Aorta (tissue), 5 donors: ENCODE measurements at places on chromosomes 16 and 17. TPM values are rescaled to one million over a fixed set of nuclear protein-coding genes. Genes with fewer than 3 reads are reported as not detected.

GRCh38 chr17:80523956-80524712 is 20.5 kb upstream of the RPTOR start:
- no peak for DNase-seq

PRR11 gene
- 2.9 TPM for total RNA-seq

- DNase-seq = no peak
These were observed 6.9 kb downstream of the CAMKK1 start for GRCh38 chr17:3885970-3886369.

DNA sequence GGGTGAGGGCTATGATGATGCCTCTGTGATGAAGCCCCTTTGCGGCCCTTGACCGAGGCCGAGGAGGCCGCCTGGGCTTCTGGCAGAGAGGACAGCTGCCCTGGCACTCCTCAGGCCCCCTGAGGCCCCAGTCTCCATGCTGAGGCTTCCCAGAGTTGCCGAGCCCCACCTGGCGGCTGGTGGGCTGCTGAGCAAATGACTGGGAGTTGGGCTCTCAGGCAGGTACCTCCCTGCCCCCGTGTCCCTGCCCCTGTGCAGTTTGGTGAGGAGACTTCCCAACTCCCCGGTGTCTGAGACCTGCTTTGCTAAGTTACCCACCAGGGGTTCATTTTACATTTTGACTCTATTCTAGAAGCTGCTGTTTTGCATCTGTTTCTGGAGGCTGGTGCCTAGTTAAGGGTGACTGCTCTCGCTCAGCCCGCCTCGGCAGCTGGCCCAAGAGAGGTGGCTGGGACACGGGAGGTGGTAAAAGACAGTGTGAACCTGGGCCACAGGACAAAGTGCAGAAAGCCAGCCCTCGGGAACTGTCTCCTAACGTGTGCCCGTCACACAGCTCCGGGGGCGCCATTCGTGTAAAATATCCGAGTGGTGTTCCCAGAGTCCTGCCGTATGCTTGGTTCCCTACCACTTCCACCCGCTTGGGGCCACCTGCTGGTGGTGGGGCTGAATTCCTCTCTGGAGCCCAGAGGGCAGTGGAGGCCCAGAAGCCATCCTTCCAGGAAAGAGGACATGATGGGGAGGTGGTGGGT is 134.5 kb downstream of the RAB11FIP4 start:
- no peak for DNase-seq

GPR179 gene
- total RNA-seq = not detected

CA7 gene
- not detected for total RNA-seq

HP gene
- 19.4 TPM for total RNA-seq

DNA sequence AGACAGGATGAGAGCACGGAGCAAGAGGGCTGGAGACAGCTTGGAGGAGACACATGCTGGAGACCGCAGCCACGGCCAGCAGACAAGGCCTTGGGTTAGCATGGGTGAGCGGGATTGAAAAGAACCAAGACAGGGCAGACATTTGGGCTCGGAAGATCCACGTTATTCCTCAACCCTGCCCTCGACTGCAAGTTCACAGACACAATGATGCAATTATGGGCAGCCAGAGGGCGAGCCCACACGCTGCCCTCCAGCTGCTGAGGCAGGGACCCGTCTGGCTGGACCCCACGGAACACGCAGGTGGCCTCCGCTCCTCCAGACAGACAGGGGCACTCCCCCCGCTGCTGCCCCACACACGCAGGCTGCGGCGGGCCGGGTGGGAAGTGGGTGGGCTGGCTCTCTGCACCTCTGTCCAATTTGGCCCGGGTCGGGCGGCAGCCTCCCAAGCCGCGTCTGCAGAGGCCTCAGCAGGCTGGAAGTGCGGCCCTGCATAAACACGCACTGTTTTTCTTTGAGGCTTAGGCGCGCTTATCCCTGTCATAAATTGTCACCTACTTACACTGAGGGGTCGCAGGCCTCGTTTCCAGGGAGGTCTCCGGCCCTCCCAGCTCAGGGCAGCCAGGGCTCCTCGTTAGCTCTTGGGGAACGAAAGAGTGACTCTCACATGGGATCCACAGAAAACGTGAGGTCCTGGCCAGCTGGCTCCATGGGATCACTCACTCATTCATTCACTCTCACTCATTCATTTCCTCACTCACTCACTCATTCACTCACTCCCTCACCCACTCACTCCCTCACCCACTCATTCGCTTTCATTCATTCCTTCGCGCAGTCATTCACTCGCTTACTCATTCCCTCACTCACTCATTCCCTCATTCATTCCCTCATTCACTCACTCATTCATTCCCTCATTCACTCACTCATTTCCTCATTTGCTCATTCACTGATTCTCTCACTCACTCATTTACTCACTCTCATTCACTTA is 303.9 kb downstream of the C16orf95 start:
- no peak for DNase-seq

ACSM3 gene
- 1.1 TPM for total RNA-seq

GRCh38 chr17:72318131-72318530 is 197.3 kb downstream of the SOX9 start:
- no peak for DNase-seq

GRCh38 chr17:15886804-15887203 is 58.1 kb upstream of the ADORA2B start:
- DNase-seq = no peak

- DNase-seq = no peak
These were observed 30.0 kb downstream of the USP10 start for GRCh38 chr16:84729716-84730320.

- DNase-seq = no peak
These were observed 88.9 kb upstream of the HLF start for GRCh38 chr17:55175788-55176427.

DNA sequence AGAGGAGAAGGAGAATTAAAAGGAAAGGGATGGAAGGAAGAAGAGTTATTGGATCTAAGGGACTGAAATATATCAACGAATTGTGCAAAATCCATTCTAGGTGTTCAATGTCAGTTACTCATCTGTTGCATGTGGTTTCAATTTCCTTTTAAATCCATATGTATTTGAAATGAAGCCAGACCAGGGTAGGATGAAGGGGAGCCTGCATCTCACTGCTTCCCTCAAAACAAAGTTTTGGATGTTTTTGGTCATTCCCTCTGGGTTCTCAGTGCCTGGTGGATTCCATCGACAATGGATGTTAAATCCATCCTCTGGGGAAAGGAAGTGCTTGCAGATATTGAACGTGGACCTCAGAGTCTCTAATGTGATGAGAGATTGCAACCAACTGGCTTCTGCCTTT is 103.5 kb upstream of the XYLT1 start:
- DNase-seq = no peak

DNA sequence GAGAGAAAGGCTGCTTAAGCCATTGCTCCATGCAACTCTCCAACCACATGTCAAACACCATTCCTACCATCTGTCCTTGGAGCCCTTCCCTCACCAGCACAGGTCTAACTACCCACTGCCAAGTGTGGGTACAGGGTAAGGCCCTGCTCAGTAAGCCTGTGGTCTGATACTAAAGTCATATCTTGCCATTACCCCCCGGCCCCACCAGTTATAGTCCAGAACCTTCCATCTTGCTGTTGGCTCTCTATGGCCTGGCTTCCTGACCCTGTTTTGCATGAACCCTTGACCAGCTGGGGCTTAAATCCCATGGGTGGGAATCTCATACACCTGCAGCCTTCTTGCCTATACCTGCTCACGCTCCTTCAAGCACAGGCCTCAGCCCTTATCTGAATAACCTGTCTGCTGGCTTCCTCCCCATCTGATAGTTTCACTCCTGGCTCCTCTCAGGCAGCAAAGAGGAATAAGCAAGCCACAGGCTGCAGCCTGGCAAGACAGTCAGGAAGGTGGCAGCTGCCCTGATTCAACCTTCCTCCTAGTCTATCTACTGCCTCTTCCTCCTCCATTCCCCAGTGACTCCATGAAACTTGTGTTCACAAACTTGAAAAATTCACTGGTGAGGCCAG is 64.1 kb downstream of the ZFHX3 start:
- DNase-seq = no peak

DNA sequence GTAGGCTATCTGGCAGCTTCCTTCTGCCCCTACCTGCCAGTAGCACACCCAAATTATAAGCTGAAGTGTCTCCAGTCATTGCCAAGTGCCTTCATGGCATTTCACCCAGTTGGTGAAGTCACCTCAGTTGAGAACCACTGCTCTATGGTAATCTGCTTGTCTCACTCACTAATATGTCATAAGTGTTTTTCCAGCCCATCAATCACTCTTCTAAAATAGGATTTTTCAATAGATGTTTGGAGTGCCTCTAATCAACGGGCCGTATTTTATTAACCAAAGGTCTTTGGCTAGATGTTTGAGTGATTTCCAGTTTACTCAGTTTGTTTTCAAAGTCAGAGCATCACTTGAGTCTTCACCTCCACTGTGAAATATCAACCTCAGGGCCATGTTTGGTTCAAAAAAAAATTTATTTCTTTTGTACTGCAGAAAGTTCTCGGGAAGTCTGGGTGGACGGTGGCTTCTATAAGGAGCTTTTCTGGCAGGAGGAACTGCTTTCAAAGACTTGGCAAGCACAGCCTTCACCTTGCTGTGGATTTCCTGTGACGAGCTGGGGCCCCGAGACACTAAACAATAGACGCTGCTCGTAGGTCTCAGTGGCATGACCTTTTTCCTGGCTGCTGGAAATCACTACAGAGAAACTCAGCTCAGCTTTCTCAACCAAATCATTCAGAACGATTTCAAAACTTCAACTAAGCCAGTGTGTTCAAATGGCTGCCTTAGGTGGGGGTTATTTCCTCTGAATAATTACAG is 95.2 kb upstream of the FOXF1 start:
- no peak for DNase-seq

FBXL19 gene
- 22.7 TPM for total RNA-seq

DNA sequence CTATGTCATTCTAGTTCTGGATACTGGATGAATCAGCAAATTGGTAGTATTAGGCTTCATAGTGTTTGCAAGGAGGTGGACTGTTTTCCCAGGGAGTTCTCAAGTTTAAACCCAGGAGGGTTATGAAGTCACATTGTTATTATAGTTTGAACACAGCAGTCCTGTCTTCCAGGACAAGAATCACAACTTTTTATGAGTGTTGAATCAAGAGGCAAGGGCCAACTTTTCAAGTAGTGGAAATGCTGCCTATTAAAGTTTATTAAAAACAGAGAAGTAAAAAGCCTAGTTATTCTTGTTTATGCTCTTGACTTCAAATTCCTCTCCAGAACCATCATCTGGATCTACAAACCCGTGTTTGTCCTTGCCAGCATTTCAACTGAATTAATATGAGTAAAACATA is 86.3 kb upstream of the GOT2 start:
- DNase-seq = no peak

DNA sequence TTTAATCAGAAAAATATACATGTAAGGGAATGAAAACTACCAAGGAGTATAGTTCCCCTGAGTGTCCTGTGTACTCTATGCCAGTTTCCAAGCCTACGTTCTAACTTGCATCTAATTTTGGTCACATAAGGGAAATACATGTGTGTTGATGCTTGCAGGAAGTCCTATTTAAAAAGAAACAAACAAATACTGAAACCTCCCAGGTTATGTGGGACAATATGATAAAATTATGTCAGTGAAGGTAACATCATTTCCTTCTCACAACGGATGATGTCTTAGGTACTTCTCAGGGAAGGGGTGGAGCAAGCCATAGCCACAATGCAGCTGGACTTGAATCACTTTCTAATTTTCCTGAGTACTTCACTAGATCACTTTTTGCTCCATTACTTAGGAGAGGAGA is 115.9 kb downstream of the ZFHX3 start:
- DNase-seq = no peak

DNA sequence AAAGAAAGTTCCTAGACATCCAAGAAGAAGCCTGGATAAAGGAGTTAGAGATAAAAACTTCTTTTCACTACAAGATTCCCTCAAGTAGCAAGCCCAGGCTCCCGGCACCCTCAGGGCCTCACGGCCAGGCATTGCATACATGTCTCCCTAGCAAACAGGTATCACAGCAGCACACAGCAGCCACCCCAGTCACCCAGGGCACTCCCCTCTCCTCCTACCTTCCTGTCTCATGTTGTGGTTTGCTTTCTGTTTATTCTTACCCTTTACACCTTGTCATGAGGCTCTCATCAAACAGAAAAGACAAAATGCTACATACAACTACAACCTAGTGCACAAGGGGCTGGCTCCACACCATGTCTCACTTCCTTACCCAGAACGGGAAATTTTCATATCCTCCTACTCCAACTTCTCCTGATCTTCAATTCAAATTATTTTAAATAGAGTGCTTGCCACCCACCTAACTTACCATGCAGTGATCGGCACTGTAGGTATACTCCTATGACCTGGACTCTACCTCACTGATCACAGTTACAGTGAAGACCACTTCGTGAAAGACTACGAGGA is 42.7 kb downstream of the XPO6 start:
- DNase-seq = no peak

DNA sequence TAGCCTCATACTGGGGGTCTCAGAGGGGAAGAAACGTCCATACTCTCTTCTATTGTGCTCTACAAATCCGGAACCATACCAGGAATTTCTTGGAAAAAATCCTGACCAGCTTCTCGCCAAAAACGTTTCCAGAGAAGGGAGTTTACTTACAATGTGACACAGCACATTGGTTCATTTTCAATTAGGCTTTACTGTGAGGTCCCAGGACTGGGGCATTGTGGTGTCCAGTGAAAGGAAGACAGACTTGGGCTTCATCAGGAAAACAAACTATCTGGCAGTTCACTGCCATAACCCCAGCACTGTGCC is 14.7 kb downstream of the MPP2 start:
- no peak for DNase-seq

NLRP1 gene
- total RNA-seq = 82.2 TPM

GRCh38 chr17:81380666-81381518 is 14.4 kb upstream of the BAHCC1 start:
- DNase-seq = peak; percentile 45

DNA sequence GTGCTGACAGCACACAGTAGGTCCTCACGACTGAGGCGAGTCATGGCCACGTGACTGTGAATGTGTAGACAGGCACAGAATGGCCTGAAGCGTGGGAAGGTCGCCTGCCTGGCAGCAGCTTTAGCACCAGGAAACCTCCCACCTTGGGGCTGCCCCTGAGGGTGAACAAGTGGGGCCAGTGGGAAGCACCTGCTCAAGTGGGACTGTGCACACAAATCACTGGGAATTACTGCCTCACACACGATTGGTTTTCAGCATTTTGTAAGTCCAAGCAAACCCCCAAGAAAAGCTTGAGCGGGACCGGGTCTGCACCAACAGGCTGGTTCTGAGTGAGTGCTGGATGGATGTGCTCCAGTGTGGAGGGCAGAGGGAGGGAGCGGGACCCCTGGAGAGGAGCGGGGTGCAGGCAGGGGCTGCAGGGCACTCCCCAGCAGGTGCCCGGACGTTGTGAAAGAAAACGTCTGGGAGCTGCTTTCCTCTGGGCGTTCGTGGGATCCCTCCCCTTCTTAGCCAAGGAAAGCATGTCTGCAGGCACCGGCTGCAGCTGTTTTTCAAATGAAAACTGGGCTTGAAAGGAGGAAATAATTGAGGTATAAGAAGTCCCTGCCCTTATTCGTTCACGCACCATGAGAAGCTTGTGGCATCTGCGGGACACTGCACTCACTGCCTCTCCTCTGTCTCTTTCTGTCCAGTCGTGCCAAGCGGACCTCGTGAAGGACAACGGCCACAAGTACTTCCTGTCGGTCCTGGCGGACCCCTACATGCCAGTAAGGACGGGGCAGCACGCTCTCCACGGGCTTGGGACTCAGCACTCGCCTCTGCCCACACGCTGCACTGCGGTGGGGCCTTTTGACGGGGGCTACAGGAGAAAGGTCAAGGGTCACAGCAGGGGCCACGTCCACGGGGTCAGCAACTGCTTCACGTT is 111.7 kb upstream of the CHMP6 start:
- DNase-seq = peak; percentile 67

PRAC1 gene
- total RNA-seq = not detected

TNFSF12 gene
- total RNA-seq = 84.5 TPM

- DNase-seq = no peak
These were observed 5.2 kb downstream of the PKD1L3 start for GRCh38 chr16:71995038-71995437.

- no peak for DNase-seq
These were observed 36.1 kb downstream of the KCNJ2 start for GRCh38 chr17:70205401-70205800.
